ENCODE measurements at places on chromosomes 7 and 10.

GRCh38 chr10:70993051-70993450, 104.7 kb upstream of the PCBD1 start:
- DNase-seq, result no peak

GRCh38 chr10:79282388-79282787, 64.9 kb upstream of the PPIF start:
- DNase-seq, result no peak

DNA sequence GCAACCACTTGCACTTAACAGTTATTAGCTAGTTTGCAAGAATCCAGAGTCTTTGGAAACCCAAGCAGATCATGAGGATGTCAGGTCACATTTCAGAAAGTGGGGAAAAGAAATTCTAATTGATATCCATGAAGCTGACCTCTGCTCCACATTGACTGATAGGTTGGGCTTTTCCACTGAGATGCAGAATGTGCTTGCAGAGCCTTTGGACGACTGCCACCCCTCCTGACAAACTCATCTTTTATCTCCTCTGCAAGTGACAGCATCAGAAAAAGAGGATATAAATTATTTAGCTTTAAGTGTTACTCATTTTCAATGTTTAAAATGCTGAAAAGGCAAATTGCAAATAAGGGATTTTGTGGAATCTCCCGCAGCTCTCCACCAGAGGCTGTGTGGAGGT, 75.3 kb downstream of the C10orf90 start:
- DNase-seq, result no peak

DNA sequence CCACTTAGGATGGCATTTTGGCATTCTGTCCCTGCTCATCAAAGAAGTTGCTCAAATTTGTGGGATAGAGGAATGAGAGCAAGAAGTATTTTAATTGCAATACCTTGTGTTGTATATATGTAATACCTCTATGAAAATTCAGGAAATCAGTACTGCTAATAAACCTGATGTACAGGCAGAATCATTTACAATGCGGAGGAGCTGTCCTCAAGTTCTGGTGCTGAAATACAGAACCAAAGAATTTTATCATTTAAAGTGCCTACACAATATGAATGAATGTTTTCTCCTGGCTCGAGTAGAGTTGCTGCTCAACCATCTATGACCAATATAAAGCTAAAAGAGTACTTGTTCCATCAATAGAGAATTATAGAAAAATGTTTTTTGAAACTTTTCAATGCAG, 305.8 kb downstream of the PLXNA4 start:
- DNase-seq, result no peak

GRCh38 chr10:70551971-70552422, 50.5 kb downstream of the PRF1 start:
- no peak for DNase-seq

DNA sequence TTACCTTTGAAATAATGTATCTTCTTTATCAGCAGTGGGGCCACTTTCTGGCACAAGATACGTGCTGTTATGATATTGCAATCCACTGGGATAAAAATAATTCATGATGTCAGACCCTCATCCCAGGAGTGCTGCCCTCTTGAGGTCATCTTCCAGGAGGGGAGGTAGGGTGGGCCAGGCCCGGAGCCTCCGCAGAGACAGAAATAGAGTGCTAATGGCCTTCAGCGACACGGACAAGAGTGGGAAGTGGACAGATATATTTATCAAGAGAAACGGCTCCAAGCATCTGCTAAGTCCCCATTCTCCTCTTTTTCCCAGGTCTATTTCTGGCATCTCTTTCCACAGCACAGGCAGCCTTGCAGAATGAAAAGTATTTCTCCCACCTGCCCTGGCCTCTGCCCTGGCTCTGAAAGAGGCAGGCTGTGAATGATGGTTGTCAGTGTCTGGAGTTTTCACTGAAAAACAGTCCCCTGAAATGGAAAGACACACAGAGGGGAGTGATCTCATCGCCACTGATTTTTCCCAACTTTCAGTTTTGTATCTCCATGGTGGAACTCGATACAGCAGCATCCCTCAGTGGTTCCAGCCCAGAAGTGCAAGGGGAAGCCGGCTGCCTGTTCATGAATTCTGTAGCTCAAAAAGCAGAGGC, 251.7 kb upstream of the MYO3A start:
- no peak for DNase-seq

DNA sequence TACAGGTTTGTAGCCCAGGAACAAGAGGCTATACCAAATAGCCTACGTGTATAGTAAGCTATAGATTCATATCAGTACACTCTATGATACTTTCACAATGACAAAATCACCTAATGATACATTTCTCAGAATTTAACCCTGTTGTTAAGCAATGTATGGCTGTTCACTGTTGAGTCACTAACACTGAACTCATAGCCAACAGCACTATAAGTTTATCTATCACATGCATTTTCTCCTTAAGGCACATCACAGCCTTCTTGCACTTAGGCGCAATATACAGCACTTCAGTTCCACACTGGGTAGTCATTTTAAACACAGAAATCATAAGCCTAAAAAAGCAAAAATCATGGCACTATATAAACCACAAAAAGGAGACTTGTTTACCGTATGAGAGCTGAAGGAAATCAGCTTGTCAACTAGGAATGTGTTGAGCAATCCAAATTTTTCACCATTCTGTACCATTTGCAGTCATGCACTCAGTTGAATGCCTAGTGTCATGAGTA, 45.6 kb downstream of the ZNF438 start:
- DNase-seq, result no peak

DNA sequence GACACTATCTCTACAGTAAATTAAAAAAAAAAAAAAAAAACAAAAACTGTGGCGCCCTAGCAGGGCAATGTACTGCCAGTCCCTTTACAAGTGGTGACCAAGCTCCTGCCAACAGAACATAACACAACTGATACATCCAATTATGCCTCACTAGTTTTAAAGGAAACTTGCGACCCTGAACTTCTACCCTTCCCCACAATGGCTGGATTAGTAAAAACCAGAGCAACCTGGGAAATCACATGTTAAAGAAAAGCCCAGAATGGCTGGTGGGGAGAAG, 16.5 kb downstream of the ATE1 start:
- no peak for DNase-seq

DNA sequence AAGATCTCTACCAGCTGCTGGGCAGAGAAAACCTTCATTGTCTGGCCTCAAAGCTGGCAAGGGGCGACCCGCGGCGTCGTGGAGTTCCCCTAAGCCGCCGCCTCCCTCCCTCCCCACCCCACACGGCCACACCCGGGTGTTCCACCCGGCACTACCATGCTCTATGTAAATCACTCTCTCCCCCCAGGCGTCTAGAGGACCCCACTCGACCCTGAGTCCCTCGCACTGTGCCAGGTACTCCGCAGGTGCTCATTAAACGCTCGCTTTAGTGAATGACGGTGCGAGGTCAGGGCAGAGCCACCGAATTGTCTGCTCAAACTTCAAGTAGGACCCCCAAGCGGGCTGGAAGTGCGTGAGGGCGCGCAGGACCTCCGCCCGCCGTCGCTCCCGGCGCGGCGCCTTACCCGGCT, 628 bp downstream of the PARP12 start:
- DNase-seq, result peak; percentile 45

DNA sequence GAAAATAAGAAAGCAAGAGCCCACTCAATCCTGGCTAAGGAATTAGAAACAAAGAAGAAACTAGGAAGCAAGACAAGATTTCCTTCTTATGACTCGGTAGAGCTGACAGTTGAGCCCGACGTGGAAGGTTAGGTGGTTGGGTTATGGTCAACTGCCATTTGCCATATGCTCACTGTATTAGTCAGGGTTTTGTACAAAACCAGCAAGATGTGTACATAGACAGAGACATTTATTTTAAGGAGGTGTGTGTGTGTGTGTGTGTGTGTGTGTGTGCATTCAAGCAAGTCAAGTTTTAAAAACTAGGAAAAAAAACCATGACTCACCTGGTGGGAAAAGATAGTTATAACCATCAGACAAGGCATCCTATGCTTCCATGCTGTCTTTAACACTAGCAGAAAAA, 158.5 kb downstream of the VPS50 start:
- no peak for DNase-seq

DNA sequence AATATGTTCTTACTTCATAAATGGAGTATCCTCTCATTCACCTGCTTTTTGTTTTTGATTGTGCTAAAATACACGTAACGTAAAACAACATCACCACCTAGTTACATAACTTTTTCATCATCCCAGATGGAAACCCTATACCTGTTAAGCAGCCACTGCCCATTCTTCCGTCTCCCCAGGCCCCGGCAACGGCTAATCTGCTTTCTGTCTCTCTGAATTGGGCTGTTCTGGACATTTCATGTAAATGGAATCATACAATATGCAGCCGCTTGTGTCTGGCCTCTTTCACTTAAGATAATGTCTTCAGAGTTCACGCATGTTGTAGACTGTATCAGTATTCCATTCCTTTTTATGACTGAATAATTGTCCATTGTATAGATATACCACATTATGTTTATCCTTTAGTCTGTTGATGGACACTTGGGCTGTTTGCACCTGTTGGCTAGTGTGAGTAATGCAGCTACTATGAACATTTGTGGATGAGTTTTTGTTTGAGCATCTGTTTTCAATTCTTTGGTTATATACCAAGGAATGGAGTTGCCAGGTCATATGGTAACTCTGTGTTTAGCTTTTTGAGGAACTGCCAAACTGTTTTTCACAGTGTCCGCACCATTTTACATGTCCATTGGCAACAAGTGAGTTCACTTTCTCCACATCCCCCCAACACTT, 14.1 kb upstream of the SUN1 start:
- DNase-seq, result no peak

DNA sequence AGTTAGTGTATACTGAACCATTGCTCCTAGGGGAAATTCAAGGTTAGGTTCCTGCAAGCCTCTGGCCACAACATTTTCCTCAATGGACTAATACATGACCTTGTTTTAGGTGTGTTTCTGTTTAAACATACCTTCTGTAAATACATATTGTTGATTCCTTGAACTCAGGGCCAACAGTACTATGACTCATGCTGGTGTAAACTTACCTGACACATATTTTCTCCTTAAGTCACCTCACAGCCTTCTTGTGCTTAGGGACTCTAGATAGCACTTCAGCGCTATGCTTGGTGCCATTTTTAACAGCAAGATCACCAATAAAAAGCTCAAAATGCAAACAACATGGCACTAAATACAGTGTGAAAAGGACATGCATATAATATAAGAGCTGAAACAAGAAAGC, 176.4 kb downstream of the TAX1BP1 start:
- DNase-seq, result no peak

- DNase-seq, result no peak
Measured at GRCh38 chr10:113452146-113452845, 100.6 kb upstream of the HABP2 start.

- no peak for DNase-seq
Measured at GRCh38 chr10:88901984-88902789, 22.1 kb downstream of the STAMBPL1 start.

DNA sequence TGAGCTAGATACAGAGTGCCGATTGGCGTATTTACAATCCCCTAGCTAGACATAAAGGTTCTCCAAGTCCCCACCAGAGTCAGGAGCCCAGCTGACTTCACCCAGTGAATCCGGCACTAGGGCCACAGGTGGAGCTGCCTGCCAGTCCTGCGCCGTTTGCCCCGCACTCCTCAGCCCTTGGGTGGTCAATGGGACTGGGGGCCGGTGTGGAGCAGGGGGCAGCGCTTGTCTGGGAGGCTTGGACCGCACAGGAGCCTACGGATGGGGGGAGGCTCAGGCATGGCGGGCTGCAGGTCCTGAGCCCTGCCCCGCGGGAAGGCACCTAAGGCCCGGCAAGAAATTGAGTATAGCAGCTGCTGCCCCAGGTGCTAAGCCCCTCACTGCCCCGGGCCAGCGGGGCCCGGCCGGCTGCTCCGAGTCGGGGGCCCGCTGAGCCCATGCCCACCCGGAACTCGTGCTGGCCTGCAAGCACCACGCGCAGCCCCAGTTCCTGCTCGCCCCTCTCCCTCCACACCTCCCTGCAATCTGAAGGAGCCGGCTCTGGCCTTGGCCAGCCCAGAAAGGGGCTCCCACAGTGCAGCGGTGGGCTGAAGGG, 1113.8 kb upstream of the LRRTM3 start:
- no peak for DNase-seq

DNA sequence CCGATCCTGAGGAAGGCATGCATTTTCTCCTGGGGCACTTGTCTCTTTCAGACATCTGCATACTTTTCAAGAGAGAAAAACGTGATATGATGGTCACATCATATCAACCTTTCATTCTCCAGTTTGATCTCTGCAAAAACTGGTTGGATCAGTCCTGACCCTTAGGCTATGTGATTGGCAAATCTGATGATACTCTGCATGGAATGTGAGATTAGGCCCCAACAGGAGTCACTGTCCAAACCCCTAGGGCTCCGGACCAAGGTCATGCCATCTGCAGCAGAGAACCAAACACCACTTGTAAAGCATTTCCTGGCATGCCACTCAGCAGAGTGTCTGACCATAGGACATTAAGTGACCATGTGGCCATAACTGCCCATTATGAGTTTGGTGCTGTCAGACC, 8.6 kb downstream of the GCK start:
- DNase-seq, result no peak

- no peak for DNase-seq
Measured at GRCh38 chr10:122348935-122349361, 25.6 kb upstream of the PLEKHA1 start.

- DNase-seq, result no peak
Measured at GRCh38 chr7:28395831-28396230, 16.5 kb upstream of the CREB5 start.

- DNase-seq, result no peak
Measured at GRCh38 chr10:118047157-118047719, 497 bp upstream of the RAB11FIP2 start.

- peak; percentile 58 for DNase-seq
Measured at GRCh38 chr7:50226669-50227068, 77.8 kb upstream of the IKZF1 start.

DNA sequence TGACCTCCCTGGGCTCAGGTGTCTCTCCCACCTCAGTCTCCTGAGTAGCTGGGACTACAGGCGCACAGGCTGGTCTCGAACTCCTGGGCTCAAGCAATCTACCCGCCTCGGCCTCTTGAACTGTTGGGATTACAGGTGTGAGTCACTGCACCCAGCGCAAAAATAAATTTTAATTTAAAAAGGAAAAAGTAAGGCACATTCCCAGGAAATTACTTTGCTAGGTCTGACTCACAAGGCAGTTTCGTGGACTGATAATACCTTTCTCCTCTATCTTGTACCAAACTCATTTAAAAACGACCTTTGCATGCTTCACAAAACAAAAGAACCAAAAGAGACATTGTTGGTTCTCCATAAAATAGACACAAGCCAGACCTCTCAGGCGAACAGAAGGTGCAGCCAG, 29.7 kb downstream of the PARP12 start:
- DNase-seq, result no peak

DNA sequence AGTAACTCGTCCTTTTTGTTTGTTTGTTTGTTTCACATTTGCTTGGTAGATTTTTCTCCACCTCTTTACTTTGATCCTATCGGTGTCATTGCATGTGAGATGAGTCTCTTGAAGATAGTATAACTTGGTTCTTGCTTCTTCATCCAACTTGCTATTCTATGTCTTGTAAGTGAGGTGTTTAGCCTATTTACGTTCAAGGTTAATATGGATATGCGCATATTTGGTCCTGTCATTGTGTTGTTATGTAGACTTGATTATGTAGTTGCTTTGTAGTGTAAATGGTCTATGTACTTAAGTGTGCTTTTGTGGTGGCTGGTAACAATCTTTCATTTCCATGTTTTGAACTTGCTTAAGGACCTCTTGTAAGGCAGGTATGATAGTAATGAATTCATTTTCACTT, 192.8 kb upstream of the MAGI2 start:
- DNase-seq, result no peak

GRCh38 chr7:17580856-17581255, 282.4 kb downstream of the AHR start:
- no peak for DNase-seq

GRCh38 chr7:132092106-132092505, 484.2 kb downstream of the PLXNA4 start:
- DNase-seq, result no peak

- no peak for DNase-seq
Measured at GRCh38 chr7:132750530-132751217, 174.4 kb upstream of the PLXNA4 start.

Data from stimulated activated CD4-positive, alpha-beta T cell treated with anti-CD3 and anti-CD28 coated beads, Interleukin-15, amount 100 ng/mL, for 24 hours (primary cell).